ENCODE measurements at places on chromosomes 6 and 20.

DNA sequence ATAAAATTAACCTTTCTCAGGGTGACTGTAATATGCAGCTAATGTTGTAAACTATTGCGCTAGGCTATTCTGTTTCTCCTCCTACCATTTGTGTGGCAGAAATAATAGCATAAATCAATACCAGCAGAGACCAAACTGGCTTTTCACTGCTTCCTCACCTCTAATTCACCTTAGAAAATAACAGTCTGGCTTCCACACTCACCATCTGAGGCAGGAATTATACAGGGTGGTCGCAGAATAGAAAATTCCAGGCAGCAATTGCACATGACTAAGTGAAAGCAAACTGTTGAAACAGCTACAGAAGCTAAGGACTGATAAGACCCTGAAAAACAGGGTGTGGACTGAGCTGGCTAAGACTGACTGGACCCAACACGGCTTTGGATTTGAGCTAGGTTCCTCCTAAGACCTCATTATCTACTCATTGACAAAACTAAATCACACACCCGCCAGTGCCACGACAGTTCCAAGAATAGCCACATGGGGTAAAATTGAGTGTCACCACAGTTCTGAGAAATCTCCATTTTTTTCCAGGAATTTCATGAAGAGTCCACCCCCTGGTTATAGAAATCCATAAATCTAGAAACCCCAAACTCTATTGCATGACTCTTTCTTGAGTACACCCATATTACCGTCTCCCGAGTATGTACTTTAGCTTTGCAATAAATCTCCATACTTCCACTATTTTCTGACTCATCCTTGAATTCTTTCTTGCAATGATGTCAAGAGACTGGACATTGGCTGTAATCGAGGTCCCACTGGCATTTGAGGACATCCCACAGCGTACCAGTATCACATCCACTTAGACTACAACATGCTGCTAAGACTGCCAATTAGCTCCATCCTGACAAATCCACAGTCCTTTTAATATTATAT lies 60.9 kb upstream of the KCNQ5 start:
- no peak for DNase-seq

DNA sequence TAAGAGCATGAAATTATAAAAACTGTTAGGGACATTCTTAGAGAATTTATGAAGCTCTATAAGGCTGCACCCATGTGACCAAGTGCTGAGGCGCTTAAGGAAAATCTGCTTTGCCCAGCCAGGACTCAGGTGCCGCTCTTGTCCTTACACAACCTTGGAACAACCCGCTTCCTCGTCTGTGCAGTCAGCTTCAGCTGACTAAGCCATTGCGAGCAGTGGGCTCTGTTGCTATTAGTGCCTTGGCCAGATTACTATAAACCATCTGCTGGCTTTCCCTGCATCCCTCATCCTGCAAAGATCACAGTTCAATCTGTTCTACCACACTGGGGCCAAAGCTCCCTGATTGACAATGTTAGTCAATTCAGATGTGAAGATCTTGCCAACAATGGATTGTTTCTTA lies 89.1 kb upstream of the E2F3 start:
- DNase-seq: no peak

DNA sequence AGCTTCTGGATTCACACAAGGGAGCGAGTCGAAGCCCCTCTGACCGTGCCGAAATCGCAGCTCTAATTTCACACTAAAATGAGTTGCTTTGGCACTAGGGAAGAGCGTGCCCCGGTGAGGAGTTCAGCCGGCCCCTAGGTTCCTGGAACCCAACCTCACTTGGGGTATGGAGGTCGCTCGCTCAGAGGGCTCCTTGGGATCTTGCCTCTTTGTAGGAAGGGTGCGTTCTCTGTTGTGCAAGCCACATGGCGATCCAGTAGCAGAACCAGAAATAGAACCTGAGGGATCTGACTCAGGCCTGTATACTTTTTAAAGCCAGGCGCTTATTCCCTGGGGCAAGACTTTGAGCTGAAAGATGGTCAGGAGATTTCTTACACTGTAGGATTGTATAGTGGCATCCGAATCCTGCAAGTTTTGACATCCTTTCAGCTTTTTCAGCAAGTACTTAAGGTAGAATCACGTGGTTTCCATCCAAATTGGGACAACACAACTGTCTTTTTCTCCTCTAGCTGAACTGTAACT lies 861 bp upstream of the RALGAPA2 start:
- DNase-seq: no peak

GRCh38 chr20:47062226-47062890 lies 167.7 kb downstream of the EYA2 start:
- no peak for DNase-seq

DNA sequence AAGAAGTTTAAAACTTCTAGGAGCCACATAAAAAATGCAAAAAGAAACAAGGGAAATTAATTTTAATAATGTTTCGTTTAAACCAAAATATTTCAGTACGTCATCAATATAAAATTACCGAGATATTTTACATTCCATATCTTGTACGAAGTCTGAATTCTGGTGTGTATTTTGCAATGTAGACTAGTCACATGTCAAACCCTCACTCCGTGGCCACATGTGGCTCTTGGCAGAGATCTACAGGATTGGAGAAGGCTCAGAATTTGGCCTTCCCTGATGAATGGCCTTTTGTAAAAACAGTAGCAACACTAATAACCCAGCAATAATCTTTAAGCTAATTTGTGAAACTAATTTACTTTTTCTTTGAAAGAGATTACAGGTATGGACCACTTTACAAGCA lies 217.1 kb downstream of the PRL start:
- DNase-seq: no peak

DNA sequence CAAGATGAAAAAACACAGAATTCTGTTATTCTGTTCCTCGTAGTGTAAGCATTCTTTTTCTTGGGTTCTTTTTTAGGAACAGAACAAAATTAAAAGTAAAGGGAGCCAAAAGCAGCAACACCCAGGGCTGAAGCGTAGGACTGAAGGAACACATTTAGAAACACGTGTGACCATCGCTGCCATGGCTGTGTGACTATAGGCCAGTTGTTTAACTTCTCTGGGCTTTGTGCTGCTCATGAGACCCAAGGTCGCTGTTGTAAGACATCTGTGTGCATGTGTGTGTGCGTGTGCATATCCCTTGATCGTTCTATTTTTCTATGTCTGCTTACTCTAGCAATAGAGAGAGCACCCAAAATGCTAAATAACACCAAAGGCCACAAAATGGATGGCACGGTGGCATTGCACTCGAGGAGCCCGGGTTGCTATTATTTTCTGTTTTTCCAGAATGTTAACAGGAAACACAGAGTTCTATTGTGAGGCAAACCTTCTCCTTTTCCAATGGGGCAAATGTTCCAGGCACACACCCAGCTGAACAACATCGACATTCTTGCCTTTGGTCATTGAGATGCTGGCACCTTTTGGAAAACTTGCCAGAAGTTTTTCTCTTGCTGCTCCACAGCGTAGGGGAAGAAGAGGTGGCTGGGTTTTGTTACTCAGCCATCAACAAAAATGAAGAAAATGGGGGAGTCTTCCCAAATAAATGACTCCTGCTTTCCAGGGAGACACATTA lies 267.8 kb upstream of the ECI2 start:
- no peak for DNase-seq

- no peak for DNase-seq
These were observed 187.5 kb upstream of the PMEPA1 start for GRCh38 chr20:57897156-57897874.

DNA sequence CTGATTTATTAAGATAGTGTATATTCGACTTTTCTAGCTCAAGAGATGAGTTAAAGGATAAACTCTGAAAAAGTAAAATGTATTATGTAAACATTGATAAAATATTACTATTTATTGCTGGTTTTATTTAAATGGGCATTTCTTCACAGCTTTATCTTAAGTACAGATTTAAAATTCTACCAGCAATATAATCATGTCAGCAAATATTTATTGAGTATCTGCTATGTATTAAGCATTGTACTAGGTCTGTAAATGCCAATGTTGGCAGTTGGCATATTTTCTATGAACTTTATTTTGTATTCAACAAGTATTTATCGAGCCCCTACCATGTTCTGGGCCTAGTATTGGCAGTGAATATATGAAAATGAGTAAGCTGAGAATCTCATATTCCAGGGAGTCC lies 231.0 kb downstream of the FARS2 start:
- no peak for DNase-seq
